ENCODE measurements at places on chromosomes 12 and 14. TPM values are rescaled to one million over a fixed set of nuclear protein-coding genes. Genes with fewer than 3 reads are reported as not detected.

DNA sequence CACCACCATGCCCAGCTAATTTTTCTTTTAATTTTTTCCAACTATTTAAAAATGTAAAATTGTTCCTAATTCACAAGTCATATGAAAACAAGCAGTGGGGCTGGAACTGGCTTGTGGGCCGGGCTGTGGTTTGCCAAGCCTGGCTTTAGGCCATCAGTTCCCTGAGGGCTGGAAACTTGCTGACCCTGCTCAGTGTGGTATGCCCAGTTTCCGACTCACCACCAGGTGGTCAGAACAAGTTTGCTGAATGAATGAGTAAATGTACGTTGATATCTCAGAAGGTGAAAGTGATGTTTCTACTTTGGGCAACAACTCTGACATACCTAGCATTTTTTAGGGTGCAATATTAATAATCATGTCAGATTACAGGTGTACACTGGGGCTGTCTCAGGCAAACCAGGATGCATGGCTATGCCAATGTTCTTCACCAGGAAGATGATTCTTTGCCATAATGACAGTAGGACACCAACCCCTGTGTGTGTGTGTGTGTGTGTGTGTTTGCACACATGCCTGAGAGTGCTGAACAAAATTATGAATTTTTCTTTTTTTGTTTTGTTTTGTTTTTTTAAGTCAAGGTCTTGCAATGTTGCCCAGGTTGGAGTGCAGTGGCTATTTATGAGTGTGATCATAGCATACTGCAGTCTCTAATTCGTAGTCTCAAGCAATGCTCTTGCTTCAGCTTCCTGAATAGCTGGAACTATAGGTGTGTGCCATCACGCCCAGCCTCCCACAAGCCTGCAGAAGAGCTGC, 106.1 kb downstream of the PTPN11 start:
- DNase-seq, result peak; percentile 9

GRCh38 chr12:75685617-75686225, 174.3 kb upstream of the KRR1 start:
- no peak for DNase-seq

DNA sequence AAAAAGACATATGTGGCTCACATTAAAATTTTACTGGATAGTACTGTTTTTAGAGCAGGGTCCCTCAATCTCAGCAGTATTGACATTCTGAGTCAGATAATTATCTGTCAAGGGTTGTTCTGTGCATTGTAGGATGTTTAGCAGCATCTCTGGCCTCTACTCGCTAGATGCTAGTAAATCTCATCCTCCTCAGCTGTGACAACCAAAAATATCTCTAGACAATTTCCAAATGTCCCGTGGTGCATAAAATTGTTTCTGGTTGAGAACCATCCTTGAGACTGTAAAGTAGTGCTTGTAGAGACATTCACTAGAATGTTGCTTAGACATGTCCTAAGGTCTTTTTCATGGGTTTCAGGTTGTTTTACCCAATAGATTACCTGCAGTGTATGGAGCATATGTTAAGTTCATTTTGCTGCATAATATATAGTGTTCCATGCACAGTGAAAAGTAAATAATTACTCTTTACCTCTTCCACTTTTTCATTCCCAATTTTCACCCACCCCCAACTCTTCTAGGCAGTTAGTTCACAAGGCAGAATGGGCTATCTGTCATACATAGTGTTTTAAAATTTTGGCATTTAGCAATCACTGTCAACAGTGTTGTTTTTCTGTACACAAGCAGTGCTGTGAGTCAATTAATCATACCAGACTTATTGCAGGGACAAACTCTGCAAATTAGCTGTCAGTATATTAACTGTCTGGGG, 200.2 kb upstream of the SLC38A2 start:
- DNase-seq, result no peak

DNA sequence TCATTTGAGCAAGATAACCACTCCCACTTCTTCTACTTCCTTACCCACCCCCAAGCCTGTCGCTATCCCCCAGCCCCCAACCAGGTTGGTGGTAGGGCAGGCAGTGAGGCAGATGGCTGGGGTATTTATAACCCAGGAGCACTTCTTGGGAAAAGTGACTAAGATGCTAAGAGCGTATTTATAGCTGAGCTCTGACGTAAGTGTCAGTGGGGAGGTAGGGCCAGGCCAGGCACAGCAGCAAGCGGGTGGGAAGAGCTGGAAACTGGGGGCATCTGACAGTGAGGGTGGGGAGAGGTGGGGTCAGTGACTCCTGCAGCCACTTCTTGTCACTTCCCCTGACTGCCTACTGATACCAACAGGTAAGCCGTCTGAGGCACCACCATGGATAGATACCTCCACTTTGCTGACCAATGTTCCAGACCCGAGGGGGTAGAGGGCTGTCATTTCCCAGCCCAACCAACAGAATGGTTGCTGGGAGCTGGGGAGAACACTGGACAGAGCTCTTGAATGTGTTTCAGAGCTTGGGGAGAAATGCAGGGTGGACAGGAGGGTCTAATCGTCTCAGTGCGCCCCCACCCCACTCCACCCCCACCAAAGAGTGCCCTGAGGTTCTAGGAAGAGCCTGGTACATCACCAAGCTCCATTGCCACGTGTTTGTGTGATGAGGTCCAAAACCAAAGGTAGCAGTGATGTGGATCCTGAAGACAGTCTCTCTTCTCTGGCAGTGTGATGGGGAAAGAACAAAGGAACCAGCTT, 2.7 kb upstream of the INHBE start:
- DNase-seq, result peak; percentile 61

DNA sequence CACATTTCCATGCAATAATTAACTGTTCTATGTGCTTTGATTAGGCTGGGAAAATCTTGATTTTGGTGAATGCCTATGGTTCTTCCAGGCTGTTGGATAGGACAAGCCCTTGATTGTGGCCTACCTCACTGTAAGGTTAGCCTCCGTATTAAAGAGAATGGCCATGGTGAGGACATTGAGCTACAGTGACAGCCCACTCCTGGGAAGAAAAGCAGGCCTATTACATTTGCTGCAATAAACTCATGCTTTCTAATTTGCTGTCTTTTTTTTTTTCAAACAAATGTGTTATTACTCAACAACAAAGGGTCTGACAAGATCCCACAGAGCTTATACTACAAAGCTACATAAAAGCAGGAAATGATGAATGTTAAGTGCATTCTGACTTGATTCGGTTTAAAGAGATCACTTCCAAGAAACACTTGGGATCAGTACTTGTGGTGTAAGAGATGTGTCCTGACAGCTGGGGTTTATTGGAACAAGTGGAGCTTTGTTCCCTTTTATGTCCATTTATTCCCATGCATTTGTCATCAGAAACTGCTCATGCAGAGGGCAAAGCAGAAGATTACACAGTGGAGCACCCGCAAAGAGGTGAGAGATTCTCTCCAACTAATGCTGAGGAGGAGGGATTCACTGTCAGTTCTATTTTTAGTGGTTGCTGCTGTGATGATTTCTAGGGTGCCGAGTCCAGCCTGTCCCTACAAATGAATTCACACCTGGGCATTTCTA, 29.1 kb upstream of the KCNK10 start:
- DNase-seq, result no peak

- DNase-seq, result peak; percentile 90
Measured at GRCh38 chr12:108685469-108686260, 45.7 kb downstream of the CORO1C start.

DNA sequence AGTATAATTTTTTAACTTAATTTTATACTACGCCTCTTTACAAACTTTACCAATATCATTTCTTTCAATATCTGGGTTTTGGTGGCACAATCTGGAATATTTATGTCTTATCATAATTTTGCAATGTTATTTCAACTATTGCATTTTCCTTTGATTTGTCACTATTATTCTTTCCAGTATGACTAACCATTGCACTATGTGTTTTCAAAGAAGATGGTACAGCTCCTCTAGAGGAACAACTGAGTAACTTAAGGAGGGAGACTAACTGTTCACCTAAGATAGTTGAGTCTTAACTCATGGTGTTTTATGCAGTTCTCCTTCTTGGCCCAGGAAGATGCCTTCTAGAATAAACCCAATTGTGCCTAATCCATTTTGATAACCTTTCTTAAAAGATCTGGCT, 60.5 kb upstream of the KIF21A start:
- DNase-seq, result peak; percentile 2

GRCh38 chr14:69039288-69039628, 60.2 kb upstream of the ACTN1 start:
- peak; percentile 79 for DNase-seq

DNA sequence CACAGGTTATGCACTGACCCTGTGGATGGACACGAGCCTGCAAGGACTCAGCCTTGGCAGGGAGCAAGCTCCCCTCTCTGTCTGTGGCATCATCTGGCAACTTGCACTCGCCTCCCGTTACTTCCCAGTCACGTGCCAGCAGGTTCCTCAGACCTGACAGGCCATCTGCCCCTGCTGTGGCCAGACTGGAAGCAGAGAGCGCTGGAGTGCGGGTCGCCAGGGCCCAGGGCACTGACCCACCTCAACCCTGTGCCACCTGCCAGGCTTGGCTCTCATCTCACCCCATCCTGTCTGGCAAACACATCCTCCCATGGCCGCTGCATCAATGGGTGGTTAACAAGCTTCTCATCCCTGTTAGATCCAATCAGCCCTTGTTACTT, 28.4 kb downstream of the SLC6A12 start:
- DNase-seq, result no peak

DNA sequence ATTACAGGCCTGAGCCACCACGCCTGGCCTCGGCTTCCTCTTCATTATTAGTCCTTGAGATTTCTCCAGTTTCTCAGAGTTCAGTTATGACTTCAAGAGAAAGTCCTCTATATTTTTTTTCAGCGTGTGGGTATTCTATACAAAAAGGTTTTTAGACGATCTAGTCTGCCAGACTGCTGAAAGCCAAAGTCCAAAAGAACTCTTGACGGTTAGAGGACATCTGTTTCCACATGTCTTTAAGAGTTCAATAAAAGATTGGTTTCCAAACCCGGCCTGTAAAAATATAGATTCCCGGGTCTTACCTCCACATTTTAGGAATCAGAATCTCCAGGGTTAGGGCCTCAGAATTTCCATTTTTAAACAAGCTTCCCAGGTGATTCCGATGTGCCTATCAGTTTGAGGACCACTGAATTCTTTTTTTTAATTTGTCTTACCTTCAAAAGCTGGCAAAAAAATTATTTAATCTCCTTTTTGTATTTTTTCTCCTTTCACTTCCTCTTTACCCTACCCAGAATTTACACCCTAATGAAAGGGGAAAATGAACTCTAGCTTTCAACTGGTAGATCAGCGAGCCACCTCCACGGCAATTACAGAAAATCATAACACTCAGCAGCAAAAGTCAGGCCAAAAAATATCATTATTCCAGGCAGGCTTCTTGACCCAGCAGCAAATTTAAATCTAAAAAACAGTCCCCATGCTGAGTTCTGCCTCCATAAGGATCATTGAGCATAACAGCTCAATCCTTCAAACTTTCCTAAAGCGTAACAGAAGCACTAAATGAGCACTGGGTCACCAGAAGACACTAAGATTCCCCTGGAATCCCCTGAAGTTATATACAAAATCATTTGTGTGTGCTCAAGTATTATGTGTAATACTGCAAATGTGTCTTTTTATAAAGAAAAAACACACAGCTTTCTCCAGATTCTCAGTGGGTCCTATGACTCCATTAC, 8.7 kb downstream of the NT5DC3 start:
- no peak for DNase-seq

GRCh38 chr12:50720085-50720484, 43.8 kb upstream of the ATF1 start:
- no peak for DNase-seq

- no peak for DNase-seq
Measured at GRCh38 chr12:118456741-118457140, 80.4 kb downstream of the SUDS3 start.

DNA sequence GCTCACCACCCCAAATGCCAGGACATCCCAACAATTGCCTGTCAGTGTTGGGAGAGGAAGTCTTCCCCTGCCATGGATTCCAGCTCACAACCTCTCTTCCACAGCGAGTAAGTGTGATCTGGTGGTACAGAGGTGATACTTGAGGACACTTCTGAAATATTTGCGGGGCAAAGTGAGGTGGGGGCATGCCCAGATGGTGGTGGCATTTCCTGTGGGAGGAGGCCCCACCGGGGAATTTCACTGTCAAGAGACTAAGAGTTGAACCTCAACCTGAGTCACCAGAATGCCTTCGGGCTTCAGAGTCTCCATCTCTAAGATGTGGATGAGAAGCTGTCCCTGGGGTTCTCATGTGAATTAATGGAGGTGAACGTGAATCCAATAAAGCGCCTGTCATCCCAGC, 122.3 kb upstream of the RFLNA start:
- no peak for DNase-seq

DNA sequence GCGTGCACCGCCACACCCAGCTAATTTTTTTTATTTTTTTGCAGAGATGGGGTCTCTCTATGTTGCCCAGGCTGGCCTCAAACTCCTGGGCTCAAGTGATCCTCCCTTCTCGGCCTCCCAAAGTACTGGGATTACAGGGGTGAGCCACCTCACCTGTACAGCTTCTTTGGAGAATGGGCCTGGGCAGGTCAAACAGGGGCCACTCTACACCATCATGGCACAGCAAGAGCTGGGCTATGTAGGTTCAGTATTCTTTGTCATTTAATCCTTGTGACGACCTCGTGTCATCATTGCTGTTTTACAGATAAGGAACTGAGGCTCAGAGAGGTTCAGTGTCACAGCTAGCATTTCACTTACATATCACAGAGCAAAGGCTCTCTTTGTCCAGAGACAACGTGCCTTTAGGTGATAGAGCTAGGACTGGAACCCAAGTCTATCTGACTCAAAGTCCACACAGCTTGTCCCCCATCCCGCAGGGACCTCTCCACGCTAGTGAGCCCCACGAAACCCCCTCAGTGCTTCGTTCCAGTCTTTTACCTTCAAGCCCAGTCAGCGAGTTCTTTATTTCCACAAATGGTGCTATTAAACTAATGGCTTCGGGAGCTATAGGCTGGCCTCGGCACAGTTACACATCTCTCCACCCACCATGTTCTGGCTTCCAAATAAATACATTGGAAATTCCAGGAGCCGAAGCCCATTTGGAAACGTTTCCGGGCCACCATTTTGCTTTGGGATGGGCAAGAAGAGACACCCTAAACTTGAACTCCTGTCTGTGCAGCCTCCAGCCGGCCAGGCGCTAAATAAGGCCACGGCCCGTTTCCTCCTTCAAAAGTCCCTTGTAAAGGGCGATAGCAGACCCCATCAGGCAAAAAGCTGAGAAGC, 660 bp upstream of the MAP1LC3B2 start:
- DNase-seq, result no peak

- DNase-seq, result no peak
Measured at GRCh38 chr12:50082644-50083043, 2.5 kb upstream of the SMARCD1 start.

Gene PRB2
- total RNA-seq, result not detected

Gene DLGAP5
- total RNA-seq, result 11.6 TPM

Gene C1S
- total RNA-seq, result 0.19 TPM
